ENCODE measurements at places on chromosomes 11 and 22.

DNA sequence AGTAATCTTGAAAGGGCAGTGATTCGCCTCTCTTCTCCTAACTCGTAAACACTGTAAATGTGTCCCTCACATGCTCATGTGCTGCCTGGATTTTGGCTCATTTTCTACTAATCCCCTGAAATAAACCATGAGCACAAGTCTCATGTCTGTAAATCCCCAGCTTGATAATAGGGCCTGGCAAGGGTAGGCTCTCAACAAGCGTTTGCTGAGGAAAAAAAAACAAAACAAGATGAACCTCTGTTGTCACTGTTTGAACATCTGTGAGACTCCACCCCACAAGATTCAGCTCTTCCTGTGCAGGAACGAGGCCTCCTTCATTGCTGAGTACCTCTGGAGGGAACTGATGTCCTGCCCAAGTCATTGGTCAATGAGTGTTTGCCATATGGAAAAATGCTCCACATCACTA, 4.5 kb upstream of the CYB5R2 start:
- no peak for DNase-seq

GRCh38 chr11:43954241-43954640, 11.8 kb downstream of the C11orf96 start:
- no peak for DNase-seq

DNA sequence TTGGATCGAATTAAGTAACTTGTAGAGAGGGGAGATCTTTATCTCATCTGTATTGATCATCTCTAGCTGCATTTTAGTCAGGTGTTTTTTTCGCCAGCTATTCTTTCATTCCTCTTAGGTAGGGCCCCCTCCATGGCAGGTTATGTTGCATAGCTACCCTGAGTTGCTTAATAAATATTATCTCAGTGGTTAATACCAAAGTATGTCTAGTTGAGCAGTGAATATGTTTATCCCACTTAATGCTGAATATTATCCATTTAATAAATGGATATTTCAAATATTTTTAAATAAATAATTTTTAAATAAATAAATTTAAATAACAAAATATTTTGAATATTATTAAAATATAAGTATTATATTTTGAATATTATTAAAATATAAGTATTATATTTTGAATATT, 9.6 kb downstream of the PRRG4 start:
- no peak for DNase-seq

DNA sequence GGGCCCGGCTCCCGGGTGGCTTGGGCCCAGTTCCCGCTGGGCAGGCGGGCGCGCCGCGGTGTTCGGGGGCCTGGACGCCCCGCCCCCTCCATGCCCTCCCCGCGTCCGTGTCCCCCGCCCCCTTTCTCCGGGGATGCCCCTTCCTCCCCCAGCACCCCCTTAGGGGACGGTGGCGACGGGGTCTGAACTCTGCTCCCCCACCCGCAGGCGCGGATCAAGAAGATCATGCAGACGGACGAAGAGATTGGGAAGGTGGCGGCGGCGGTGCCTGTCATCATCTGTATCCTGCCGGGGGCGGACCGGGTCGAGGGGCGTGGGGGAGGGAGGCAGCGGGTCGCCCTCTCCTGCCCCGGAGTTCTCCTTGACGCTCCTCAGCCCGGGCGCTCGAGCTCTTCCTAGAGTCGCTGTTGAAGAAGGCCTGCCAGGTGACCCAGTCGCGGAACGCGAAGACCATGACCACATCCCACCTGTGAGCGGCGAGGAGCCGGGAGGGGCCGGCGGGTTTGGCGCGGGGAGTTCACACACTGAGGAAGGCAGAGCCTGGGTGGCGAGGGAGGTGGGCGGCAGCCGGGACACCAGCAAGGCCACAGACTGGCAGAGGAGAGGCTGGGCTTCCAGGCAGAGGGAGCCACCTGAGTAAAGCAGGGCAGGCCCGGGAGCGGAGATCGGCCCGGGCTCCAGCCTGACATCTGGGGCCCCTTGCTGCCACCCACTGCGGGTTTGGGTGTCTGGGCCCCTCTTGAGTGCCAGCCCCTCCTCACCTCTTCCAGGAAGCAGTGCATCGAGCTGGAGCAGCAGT, 546 bp downstream of the DRAP1 start:
- DNase-seq, result peak; percentile 29

GRCh38 chr11:128709402-128709801, 15.5 kb downstream of the FLI1 start:
- DNase-seq, result no peak

DNA sequence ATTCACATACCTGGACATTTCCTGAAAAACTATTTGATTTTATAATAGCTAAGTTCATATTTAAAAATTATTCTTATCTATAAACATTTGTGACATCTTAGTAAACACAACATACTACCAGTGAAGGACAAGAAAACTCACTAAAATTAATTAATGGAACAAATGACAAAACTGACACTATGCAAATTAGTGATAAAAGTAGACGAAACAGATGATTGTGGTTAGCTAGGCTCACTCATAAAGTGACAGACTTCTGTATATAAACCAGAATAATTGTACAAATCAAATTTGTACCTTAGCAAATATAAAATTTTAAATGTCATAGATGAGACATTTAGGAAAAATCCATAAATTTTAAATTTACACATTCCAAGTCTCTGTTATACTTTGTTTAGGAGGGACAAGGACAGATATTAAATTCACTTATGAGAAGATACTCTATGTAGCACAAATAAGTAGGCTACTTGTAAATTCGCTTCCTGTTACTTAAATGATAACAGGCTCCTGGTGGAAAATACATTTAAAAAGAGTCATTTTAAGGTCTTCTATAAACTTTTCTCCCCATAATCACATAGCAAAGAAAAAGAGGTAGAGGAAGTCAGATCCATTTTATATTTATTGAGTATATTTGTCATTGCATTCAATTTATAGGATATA, 81.2 kb downstream of the KIF18A start:
- no peak for DNase-seq

DNA sequence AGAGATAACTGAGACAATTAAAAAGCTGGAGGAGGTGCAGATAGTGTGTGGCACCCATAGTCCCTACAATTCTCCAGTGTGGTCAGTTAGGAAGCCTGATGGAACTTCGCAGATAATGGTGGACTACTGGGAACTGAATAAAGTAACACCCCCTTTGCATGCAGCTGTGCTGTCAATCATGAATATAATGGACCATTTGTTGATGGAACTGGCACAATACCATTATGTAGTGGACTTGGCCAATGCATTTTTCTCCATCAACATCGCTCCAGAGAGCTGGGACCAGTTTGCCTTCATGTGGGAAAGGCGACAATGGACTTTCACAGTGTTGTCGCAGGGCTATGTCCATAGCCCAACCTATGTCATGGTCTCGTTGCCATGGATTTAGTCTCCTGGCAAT, 324.2 kb downstream of the TMEM135 start:
- no peak for DNase-seq

- DNase-seq, result no peak
These were observed 8.7 kb upstream of the C1QTNF6 start for GRCh38 chr22:37196539-37197450.

DNA sequence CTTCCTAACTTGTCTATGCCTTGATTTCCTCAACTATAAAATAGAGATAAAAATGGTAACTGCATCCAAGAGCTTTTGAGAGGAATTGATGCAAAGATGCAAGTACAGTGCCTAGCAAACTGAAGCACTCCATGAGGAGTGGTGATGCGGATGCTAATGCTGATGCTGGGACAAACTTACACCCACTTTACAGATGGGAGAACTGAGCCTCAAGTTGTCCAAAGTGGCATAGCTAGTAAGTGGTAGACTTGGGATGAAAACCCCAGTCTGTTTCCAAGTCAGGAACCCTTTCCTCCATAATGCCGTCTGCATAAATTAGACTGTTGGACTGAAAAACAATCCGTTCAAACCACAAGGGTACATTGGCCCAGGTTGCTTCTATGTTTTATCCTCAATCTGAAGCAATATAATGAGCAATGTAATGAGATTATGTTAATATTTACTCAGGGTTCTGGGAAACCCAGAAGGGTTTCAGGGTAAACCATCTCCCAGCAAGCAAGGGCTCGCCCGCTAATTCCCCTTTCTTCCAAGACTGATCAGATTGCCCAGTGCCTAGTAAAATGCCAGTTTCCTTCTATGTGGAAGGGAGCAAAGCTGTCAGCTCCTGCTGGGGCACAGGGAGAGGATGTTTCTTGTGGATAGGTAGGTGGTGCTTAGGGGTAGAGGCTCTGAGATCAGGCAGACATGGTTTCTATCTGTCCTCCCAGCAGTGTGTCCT, 10.4 kb upstream of the EHF start:
- no peak for DNase-seq

GRCh38 chr22:47604563-47604962, 842.1 kb downstream of the TBC1D22A start:
- no peak for DNase-seq

- DNase-seq, result no peak
These were observed 26.9 kb upstream of the OR6M1 start for GRCh38 chr11:123833095-123833494.

All from Kasumi-1 (cell line).